ENCODE measurements at places on chromosomes 2 and 18.

GRCh38 chr2:119157850-119158511 lies 570 bp downstream of the C1QL2 start:
- DNase-seq: no peak

- no peak for DNase-seq
Measured at GRCh38 chr2:33223856-33224255, 252.6 kb upstream of the RASGRP3 start.

DNA sequence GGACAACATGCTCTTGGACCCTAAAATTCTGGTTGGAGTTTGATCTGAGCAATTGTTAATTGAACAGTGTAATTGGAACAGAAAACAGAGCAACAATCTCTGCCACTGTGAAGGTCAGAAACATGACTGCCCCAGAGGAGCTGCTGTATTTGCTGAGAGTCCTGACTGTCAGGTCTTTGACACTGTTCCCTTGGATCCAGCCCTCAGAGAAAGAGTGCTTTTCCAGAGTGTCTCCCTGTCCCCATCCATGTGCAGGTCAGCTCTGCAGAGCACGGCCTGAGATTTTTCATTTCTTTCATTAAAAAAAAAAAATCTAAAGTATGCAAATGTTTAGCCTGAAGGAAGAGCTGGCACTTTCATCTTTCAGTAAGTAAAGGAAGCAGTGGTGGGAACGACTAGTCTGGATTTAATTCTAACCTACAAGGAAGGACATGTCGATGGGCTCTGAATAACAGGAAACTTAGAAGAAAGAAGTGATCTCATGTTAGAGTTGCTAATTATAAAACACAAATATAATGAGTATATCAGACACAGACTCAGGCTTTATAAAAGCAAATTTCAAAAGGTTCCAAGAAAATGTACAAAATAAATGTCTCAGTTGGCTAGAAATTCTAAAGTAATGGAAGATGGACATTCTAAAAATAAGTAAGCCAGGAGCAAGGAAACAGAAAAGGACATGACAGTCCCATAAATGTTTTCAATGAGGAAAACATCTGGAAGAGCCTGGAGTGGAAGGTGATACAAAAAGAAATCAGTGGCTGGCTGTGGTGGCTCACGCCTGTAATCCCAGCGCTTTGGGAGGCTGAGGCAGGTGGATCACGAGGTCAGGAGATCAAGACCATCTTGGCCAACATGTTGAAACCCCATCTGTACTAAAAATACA lies 876.5 kb downstream of the EPHA4 start:
- no peak for DNase-seq

- no peak for DNase-seq
Measured at GRCh38 chr2:172600557-172601008, 44.7 kb downstream of the PDK1 start.

GRCh38 chr2:10454505-10454904 lies 6.4 kb upstream of the ODC1 start:
- DNase-seq: no peak

DNA sequence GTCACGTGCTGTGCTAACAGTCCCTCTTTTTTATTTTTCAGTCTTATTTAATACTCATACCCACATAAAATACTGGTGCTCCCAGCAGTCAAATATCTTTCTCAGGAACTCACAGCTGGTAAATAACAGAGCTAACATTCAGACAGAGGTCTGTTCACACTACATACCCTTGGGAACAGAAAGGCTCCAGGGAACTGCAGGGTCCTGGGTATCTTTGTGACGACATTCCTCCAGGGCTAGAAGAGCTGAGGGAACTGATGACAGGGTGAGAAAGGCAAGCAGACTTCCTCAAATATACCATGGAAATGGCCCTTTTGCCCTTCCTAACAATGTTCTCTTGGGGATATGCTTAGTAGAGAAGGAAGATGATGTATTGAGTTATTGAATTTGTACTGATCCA lies 19.3 kb downstream of the PDE6D start:
- peak; percentile 37 for DNase-seq

DNA sequence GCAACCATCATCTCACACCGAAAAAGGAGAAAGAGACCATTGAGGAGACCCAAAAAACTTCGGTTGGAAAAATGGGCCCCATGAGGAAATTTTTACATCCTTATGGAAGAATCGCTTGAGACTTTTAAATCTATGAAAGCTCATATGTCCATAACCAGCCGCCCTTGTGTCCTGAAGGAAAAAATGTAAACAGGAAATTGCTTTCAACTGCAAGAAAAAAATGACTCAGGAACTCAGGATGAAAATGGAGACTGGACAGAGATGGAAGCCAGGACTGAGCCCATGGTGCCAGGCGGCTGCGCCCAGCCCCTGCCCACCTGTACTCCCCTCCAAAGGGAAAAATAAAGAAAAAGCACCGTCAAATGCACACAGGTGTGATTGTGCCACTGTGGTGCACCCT lies 81.5 kb upstream of the SLC66A3 start:
- DNase-seq: no peak

All from BE2C (cell line).